Smooth muscle cell of the brain vasculature (primary cell): ENCODE measurements at places on chromosomes 11 and 22.

DNA sequence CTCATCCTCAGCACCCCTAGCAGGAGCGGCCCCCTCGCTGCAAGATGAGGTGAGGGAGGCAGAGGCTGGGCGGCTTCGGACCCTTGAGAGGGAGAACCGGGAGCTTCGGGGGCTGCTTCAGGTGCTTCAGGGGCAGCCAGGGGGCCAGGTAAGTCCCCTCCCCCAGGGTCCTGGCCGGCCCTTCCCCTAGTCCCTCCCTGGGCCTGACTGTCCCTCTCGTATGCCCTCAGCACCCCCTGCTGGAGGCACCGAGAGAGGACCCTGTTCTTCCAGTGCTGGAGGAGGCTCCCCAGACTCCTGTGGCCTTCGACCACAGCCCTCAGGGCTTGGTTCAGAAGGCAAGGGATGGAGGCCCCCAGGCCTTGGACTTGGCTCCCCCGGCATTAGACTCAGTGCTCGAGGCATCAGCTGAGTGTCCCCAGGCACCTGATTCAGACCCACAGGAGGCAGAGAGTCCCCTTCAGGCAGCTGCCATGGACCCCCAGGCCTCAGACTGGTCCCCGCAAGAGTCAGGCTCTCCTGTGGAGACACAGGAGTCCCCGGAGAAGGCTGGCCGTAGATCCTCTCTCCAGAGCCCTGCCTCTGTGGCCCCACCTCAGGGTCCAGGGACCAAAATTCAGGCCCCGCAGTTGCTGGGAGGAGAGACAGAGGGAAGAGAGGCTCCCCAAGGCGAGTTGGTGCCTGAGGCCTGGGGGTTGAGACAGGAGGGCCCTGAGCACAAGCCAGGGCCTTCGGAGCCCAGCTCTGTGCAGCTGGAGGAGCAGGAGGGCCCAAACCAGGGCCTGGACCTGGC lies 4.0 kb downstream of the CCDC88B start:
- no peak for DNase-seq

- DNase-seq, result no peak
Measured at GRCh38 chr11:104813532-104813931, 84.7 kb downstream of the CASP12 start.

GRCh38 chr22:49564666-49565515 lies 262.8 kb downstream of the BRD1 start:
- DNase-seq, result no peak

GRCh38 chr11:35943713-35944502 lies at the start of gene LDLRAD3:
LDLRAD3 (plus strand) TSS chr11:35944062; CDS start chr11:35944099, 37 bp downstream.
- DNase-seq, result peak; percentile 39

- no peak for DNase-seq
Measured at GRCh38 chr11:106043540-106043939, 21.5 kb upstream of the MSANTD4 start.

DNA sequence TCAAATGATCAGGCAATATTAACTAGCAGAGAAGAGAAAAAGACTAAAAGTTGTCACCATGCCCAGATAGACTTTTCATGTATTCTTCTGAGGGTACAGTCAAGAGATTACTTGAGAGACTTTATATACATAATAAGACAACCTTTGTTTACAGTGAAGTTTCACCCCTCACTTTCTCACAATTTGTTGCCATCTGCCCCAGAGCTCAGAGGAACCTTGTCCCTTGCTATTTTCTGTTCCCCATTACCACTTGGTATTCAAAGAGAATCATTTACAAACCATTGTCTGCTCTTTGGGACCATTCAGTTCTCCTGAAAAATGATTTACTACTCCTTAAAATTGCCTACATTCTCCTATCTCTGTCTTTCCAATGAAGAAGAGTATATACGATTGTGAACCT lies 544.6 kb downstream of the CNTN5 start:
- no peak for DNase-seq

GRCh38 chr11:134223121-134223520 lies 646 bp downstream of the NCAPD3 start:
- DNase-seq, result no peak

DNA sequence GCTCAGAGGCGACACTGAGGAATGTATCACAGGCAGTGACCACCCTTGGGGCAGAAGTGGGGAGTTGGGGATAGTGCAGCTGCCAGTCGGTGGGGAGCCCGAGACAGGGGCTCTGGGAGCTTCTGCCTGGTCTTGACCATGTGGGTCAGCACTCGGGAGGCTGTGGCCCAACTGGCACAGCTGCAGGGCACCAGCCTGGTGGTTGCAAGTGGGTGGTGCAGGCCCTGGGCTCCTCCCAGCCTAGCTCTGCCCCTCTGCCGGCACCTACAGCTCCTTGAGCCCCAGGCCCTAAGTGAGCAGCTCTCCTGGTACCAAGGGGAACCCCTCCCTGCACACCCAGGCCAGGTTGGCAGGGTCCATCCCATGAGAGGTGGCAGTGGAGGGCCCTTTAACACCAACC lies 12.6 kb upstream of the RASL10A start:
- no peak for DNase-seq

DNA sequence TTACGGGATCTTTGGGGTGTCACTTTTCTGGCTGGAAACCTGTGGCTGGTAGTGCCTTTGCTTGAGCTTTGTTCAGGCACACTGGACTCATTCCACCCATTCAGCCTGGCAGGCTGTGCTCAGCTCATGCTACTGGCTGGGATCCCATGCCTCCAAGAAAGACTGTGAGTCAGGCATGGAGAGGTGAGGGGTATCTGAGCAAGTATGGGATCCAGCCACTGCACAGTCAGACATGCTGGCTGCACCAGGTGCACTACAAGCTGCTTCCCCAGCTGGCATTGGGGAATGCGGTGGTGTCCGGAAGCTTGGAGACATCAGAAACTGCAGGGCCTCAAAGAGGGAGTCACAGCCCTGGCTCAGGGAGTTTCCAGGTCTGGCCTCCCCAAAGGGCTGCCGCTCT lies 12.0 kb upstream of the MED17 start:
- no peak for DNase-seq

- DNase-seq, result no peak
Measured at GRCh38 chr11:12128301-12128751, 17.9 kb downstream of the MICAL2 start.

DNA sequence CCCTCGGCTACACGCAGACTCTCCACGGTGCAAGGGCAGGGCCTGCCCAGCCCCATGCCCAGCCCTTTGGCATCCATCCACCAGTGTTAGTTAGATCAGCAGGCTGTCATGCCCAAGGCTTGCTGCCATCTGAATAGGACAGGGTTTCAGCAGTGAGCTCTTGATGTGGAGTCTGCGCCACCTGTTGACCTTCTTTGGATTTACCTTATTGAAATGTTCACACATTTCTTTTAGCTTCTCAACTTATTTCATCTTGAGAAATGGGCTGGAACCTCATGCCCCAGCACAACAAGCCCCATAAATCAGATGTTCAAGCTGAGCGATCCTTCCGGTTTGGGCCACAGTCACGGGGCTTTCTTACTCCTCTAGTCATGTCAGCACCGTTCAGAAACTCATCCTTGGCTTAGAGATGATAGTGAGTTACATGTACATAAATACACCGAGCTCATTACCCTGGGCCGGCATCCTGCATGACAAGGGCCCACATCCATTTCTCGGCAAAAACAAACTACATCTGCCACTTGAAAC lies 61.7 kb downstream of the PARVB start:
- DNase-seq, result peak; percentile 18

DNA sequence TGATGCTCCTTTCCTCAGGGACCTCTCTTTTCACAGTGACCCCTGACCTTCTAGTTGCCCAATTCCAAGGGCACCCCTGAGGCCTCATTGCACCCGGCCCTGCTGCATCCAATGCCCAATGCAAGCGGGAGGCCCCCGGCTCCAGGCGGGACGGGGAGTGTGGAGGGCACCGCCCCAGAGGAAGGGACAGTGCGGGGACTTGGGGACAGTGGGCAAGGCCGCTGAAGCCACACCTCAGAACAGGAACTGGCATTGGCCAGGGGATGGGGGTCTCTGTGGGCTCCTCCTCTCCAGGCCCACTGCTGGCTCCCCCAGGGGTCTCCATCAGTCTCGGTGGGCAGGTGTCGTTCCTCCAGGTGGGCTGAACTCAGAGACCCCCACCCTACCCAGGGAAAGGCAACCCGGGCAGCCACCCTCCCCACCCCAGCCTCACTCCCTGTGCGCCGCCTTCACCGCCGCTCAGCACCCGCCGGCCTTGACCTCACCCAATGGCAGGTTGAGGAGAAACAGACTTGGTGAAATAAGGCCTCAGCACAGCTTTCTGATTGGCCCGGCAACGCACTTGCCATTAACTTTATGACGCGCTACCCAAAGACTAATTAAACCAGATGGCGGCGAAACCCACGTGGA lies 1312.0 kb downstream of the BRD1 start:
- DNase-seq, result no peak

- DNase-seq, result no peak
Measured at GRCh38 chr22:35977136-35977535, 51.5 kb downstream of the RBFOX2 start.

DNA sequence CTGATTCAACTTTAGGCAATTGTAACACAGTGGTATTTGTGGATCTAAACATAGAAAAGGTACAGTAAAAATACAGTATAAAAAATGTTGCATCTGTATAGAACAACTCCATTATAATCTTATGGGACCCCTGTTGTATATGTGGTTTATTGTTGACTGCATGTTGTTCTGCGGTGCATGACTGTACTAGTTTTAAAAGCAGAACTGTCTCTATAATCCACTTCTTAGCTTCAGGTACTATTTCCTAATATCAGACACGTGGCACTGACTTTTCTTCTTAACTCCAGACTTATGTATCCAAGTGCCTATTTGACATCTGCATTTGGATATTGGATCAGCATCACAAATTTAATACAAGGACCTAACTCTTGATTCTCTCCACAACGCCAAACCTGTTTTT lies 41.1 kb downstream of the PACS1 start:
- no peak for DNase-seq

DNA sequence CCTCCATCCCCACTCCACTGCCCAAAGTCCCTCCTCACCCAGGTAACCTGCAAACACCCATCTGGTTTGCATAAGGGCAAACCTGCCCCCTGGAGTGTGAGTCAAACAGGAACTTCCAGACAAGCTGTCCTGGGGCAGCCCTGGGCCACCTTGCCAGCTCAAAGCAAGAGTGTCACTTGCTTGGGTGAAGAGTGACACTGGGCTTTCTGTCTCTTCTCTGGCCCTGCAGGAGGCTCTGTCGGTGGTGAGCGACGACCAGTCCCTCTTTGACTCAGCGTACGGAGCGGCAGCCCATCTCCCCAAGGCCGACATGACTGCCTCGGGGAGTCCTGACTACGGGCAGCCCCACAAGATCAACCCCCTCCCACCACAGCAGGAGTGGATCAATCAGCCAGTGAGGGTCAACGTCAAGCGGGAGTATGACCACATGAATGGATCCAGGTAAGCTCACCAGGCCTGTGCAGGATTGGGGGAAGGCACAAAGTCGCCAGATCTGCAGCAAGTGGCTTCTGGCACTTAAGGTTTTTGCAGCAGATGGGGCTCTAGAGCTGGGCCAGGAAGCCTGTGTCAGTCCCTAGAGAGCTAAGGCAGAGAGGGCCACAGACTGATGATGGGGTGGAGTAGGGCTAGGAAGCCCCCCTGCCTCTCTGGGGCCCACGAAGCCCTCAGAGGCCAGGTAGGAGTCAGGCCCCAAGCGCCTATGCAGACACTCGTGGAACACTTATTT lies 64.2 kb downstream of the FLI1 start:
- DNase-seq, result no peak

GRCh38 chr22:19871845-19872778 lies 17.4 kb upstream of the GNB1L start:
- DNase-seq, result no peak

GRCh38 chr11:119375337-119376196 lies 5.9 kb downstream of the USP2 start:
- no peak for DNase-seq

DNA sequence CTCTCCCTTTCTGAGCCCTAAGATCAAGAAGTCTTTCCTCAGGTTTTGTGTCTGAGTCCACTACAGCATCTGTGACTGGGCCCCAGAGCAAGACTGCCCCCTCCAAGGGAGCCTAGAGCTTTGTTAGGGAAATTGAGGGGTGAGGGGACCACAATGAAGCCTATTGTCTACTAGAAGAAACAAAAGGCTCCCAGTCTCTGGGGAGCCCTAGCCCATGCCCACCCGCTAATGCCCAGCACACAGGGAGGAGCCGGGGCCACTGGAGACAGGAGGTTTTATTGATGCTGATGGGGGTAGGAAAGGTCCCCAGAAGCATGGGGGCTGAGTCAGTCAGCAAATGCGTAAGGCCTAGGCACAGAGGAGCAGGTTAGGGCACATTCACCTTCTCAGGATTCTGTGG lies 14.0 kb downstream of the RHOG start:
- DNase-seq, result no peak

- no peak for DNase-seq
Measured at GRCh38 chr11:80144897-80145594, 704.2 kb upstream of the TENM4 start.

DNA sequence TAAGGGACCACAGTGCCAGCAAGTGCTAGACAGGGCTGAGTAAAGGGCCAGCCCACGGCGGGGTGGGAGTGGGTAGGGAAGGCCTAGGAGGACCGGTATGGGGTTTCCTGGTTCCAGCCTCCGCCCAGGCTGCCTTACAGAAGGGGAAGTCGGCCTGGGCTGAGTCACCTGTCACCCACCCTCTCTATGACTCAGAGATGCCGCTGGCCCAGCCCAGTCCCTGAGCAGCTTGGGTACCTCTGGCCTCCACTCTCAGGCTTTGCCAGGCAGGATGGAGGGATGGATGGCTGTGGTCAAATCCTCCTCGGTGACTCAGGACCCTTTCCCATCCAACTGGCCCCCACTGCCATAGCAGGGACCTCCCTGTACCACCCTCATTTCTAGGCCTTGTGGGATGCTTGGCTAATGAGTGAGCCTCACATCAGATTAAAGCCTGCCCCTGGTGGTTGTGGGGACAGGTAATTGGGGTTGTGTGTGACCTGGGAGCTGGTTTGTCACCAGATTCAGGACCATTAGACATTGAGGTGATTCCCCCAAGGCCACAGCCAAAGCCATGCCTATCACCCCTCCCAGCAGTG lies 13.9 kb downstream of the SLC35E4 start:
- DNase-seq, result no peak

DNA sequence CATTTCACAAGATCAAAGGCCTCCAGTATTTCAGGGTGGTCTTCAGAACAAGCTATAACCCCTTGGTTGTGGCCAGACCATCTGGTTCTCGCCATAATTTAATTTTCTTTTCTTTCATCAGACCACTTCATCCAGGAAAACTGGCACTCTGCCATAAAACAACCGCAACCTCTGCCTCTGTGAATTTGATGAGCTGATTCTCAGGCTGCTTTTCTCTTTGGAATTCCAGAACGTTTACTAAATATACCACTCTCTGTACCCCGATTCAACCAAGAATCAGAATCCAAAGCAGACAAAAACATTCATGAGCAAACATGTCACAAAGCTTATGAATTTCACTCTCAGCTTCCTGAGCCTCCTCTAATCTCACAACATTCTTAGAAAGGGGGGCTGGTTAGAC lies 331.8 kb upstream of the SYN3 start:
- no peak for DNase-seq

- no peak for DNase-seq
Measured at GRCh38 chr11:76610871-76611475, 59.6 kb downstream of the LRRC32 start.

DNA sequence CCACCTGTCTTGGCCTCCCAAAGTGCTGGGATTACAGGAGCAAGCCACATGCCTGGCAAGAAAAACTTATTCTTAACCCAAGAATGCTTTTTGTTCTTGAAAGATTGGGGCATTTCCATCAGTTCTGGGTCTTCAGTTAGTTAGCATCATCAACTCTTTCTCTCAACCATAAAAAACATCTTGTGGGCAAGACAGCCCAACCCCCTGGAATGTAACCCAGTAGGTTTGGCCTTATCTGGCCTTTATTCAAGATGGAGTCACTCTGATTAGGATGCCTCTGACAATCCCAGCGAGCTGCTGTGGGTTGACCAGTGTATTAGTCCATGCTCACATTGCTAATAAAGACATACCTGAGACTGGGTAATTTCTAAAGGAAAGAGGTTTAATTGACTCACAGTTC lies 9.2 kb upstream of the TPCN2 start:
- no peak for DNase-seq
